Right kidney (tissue), 9 donors: ENCODE measurements at places on chromosomes 3 and 15.
A peak's percentile ranks its signal among the peaks of the same experiment; 100 is the strongest.

GRCh38 chr3:196757876-196758739 is 18.5 kb downstream of the PAK2 start:
- no peak for DNase-seq

DNA sequence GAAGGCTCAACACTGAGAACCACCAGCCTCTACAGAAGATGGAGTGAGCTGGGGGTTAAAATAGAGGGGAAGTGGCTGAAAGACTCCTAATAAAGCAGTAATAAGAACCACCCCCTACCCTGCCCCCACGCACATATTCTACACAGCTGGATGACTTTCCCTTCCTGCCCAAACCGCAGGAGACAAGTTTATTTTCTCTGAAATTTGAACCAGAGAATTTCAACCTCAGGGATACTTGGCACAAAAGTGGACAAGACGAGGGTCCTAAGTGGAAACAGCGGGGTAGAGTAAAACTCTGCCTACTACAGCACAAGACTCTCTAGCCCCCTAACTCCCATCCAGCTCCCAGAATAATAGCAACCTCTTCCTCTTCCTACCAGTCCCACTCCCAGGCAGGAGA is 28.4 kb downstream of the USF3 start:
- DNase-seq: peak; percentile 41

GRCh38 chr3:2711081-2711480 is 399.1 kb downstream of the IL5RA start:
- no peak for DNase-seq

DNA sequence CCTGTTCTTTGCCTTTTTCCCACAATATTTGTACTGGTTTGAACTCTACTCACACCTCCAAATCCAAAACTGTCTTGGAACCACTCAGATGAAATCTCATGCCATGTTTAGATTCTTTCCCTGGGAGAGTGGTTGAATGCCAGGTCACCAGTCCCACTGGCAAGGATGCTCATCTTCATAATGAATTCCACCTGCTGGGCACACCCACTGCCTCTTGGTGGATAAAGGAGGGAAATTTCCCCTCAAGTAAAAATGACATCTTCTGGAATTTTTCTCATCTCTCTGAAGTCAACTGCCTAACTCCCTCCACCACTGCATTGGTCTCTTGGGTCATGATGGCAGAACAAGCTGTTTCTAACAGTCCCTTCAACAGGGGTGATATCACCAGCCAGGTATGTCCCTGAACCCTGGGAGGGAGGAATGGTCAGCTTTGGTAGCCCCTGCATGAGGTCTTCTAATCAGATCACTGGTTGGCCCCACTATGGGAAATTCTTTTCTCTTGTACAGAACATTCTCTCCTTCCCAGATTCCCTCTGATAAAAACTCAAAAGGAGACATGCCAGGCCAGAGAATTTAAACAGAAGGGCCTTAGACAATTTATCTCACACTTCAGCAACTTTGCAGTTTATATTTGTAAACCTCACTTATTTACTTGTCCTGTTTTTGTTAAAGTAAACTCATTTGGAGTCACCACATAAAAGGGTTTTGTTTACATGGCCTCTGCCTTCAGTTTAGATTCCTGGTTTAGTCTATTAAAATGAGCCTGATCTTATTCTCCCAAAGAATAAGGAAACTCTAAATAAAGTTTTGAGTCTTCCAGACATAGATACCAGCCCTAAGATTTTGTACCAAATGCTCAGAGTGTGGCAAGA is 143.4 kb downstream of the WNT5A start:
- DNase-seq: no peak

- DNase-seq: peak; percentile 42
Measured at GRCh38 chr3:138941259-138941885, 5.6 kb downstream of the FOXL2 start.

DNA sequence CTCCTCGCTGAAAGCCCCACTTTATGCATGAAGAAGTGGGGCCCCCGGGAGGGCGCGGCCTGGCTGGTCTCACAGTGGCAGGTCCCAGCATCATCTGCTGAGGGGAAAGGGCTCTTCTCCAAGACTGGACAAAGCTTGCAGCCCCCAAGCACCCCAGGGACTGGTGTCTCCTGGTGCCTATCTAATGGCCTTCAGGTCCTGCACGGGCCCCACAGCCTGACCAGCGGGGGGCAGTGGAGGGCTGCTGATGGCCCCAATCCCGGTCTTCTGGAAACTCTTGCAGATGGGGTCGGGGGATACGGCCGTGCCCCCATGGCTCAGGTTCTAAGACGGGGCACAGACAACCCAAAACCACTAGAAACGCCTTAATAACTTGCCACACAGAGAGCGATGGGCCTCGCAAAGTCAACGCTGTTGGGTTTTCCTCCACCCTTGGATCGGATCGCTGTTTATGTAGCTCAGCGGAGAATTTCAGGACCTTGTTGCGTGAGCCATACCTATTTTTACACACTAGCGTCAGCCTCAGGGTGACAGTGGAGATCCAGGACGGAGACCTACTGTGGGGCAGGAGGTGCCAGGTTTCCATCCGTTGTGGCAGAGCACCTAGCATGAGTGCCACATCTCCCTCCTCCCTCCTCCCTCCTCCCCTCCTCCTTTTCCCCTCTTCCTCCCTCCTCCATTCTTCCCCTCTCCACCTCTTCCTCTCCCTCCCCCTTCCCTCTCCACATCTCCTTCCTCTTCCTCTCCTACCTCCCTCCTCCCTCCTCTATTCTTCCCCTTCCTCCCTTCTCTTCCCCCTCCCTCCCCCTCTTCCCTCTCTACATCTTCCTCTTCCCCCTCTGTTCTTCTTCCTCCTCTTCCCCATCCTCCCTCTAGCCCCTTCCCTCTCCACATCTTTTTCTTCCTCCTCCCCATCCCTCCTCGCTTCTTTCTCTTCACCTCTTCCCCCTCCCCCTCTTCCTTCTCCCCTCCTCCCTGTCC is 79.3 kb upstream of the ALDH1L1 start:
- DNase-seq: peak; percentile 45

GRCh38 chr3:13282986-13283876 is 136.9 kb downstream of the NUP210 start:
- DNase-seq: peak; percentile 26

DNA sequence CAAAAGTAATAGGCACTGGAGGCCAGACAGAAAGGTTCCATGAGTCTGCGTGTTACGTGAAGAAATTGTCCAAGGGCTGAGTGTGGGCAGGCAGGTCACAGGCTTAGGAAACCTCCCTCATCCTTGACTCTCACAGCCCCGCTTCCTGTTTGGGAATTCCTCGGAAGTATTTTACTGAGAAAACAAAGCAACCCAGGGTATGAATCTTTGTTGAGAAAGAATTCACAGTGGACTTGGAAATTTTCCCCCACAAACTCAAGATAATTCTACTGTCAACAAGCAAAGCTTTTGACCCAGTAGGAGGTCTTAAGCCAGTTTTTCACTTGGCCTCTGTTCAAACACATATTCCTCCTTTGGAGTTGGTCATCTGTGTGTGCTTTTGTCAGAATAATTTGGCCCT is 377.1 kb upstream of the TPM1 start:
- DNase-seq: peak; percentile 21

- DNase-seq: no peak
Measured at GRCh38 chr3:13047296-13048165, 25.7 kb downstream of the IQSEC1 start.

DNA sequence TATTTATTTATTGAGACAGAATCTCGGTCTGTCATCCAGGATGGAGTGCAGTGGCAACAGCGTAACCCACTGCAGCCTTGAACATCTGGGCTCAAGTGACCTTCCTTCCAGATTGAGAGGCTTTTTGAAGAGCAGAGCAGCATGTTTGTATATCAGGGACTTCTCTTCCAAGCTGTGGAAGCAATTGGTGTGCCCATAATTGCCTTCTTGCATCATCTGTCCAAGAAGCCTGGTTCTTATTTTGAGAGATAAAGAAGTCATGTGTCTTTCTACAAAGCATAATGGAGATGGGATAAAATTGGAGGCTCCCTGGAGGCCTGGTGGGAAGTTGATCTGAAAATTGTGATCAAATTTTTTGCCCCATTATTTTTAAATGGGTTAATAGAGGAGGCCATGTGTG is 183.8 kb upstream of the MCTP2 start:
- no peak for DNase-seq

- DNase-seq: no peak
Measured at GRCh38 chr3:124478830-124479229, 251.4 kb upstream of the UMPS start.

DNA sequence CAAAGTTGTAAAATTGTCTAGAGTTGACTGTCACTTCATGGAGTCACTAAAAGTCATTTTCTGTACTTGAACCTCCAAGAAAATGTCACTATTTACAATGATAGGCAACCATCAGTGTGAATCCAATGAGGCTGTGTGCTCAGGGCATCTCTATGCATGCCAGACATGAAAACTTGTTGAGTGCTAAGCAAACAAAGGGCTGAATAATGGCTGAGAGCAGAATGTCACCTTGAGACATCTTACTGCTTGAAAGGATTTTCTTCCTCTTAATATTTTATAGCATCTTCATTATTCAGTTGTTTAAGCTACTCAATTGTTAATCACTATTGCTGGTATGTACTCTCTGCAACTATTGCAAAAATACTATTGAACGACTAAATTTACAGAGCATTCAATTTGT is 184.7 kb downstream of the PLCH1 start:
- DNase-seq: no peak
